NCI-H526 treated with DMSO at 0.1 percent for 48 hours (cell line): ENCODE measurements at places on chromosomes 1 and 21.

DNA sequence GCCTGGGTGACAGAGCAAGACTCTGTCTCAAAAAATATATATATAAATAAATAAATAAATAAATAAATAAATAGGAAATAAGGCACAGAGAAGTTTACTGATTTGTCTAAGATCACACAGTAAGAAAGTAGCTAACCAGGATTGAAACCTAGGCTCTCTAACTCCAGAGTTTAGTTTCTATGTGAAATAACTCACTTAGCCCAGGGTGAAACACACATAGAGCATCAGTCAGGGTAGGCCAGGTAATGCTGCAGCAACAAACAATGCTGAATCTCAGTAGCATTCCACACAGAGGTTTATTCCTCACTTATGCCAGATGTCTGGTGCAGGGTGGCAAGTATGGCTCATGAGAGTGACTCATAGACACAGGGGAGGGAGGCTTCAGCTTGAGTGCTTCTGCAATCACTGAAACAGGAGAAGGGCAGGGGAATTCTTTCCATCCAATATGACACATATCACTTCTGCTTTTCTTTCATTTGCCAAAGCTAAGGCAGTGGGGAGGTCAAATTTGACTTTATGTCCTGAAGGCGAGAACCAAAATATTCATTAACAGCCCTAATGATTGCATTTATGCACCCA, 37.1 kb upstream of the KANK4 start:
- no peak for DNase-seq

DNA sequence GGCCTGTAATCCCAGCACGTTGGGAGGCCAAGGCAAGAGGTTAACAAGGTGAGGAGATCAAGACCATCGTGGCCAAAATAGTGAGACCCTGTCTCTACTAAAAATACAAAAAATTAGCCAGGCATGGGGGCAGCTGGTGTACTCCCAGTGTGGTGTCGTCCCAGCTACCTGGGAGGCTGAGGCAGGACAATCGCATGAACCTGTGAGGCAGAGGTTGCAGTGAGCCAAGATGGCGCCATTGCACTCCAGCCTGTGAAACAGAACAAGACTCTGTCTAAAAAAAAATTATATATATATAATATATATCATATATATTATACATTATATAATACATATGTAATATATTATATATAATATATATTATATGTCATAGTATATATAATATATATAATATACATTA, 249.2 kb upstream of the TPTE start:
- no peak for DNase-seq

GRCh38 chr1:235597867-235598553, 51.6 kb downstream of the GNG4 start:
- DNase-seq: no peak

- no peak for DNase-seq
Measured at GRCh38 chr1:12088607-12089006, 25.5 kb downstream of the TNFRSF8 start.

- no peak for DNase-seq
Measured at GRCh38 chr1:12144236-12144635, 22.6 kb upstream of the TNFRSF1B start.

GRCh38 chr21:32278103-32278502, 746 bp downstream of the MIS18A start:
- peak; percentile 4 for DNase-seq

GRCh38 chr1:184672013-184672726, 82.5 kb downstream of the EDEM3 start:
- DNase-seq: no peak
